Activated CD4-positive, alpha-beta T cell treated with anti-CD3 and anti-CD28 coated beads, Interleukin-2, Interleukin-4, amounts not matched to agents 100 ng/mL and 50 ng/mL, durations not matched to agents 16 hours and 8 hours (primary cell): ENCODE measurements at places on chromosomes 2 and 18.

DNA sequence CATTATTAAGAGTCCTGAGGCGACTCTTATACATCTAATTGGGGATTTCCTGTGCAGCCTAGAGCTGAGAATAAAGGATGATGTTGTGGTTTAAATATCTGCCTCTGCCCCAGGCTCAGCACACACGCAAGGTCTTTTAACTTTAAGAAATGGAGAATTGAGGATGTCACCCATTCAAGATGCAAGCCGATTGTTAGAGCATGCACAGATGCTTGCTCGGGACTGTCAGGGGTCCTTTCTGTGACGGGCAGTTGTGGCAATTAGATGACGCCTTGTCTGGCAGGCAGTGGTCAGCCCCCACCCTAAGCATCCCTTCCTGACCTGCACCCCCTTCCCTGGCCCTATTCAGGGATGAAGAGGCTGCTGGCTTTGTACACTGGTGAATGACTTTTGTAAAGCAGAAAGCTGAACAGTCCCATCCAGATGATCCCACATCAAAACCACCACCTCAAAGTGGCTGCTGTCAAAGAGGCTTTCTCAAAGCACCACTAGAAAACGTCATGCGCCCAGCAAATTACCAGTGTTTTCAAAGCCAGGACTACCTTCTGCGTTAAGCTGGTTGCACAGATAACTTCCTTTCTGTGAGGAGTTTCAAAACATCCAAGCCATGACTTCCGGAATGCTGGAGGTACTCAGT is 23.7 kb downstream of the FAM178B start:
- DNase-seq, result peak; percentile 68

GRCh38 chr18:56286775-56287325 is 351.5 kb downstream of the TXNL1 start:
- no peak for DNase-seq

GRCh38 chr2:239355724-239356123 is 45.1 kb downstream of the HDAC4 start:
- no peak for DNase-seq

- DNase-seq, result no peak
Measured at GRCh38 chr18:62372156-62372555, 47.0 kb downstream of the TNFRSF11A start.

DNA sequence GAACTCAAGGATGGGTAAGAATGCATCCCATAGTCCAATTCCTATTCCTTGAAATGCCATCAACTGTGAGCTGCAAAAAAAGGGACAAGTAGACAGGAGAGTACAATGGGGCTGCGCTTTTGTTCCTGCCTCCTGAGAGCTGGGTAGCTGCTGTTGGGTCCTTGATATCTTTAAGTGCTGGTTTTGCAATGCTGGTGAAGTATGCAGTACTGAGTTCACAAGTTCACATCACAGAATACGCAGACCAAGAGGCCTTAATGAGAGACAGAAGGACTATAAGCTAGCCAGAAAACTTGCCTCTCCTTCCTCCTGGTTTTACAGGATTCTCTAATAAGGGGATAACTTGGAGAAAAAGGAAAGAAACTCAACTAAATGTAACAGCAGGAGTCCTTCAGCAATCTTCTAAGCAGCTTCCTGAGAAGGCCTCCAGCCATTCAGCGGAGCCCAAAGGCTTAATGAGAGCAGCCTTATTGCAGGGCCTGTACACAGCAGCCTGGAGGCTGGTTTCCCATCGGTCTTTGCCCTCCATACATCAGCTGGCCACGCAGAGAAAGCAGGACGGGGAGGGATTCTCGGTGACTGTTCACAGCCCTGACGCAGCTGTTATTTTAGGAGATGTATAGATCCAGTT is 293.1 kb downstream of the CDCA7 start:
- no peak for DNase-seq

GRCh38 chr2:26723991-26724750 is 31.6 kb downstream of the KCNK3 start:
- DNase-seq, result no peak

GRCh38 chr2:23385748-23386338 is 864 bp downstream of the KLHL29 start:
- no peak for DNase-seq

DNA sequence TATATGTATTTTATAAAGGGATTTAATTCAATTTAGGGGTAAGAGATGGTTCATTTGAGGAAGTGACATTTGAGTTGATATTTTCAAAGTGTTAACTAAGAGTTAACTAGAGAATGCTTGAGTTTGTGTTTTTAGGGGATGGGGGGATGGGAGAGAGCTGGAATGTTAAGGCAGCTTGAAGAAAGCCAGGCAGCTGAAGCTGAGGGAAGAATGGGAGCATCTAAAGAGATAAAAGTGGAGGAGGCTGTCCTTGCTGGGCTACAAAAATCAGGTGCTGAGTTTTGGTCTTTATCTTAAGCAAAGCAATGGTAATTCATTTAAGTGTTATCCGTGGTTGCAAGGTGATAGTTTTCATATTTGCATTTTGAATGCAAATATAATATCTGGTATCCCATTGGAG is 9.2 kb downstream of the CHST9 start:
- no peak for DNase-seq

DNA sequence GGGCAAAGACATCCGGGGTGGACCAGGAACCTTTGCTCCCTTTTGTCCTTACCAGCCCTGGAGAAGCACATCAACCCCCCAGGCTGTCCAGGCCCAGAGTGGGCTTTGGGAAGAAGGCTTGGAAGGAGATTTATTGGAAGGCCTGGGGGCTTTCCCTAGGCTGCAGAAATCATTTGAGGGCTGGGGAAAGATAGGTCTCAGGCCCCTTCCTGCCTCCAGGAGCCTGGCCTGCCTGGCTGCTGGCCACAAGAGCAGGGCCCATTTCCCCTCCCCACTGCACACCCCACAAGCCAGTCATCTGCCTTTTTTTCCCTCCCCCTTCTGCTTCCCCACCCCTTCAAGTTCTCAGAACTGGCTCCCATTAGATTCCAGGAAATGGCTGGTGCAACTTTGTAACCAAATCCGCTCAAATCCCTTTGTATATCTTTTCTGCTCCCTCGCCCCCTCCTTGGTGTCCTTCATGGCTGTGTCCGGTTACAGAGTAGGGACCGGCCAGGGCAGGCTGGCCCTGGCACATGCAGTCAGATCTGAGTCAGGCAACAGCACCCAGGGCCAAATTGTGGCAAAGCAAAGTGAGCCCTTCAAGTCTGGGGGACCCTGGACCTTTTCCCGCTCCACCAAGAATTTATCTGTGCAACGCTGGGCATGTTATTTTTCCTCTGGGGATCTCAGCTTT is 20.8 kb upstream of the TNP1 start:
- DNase-seq, result peak; percentile 27

DNA sequence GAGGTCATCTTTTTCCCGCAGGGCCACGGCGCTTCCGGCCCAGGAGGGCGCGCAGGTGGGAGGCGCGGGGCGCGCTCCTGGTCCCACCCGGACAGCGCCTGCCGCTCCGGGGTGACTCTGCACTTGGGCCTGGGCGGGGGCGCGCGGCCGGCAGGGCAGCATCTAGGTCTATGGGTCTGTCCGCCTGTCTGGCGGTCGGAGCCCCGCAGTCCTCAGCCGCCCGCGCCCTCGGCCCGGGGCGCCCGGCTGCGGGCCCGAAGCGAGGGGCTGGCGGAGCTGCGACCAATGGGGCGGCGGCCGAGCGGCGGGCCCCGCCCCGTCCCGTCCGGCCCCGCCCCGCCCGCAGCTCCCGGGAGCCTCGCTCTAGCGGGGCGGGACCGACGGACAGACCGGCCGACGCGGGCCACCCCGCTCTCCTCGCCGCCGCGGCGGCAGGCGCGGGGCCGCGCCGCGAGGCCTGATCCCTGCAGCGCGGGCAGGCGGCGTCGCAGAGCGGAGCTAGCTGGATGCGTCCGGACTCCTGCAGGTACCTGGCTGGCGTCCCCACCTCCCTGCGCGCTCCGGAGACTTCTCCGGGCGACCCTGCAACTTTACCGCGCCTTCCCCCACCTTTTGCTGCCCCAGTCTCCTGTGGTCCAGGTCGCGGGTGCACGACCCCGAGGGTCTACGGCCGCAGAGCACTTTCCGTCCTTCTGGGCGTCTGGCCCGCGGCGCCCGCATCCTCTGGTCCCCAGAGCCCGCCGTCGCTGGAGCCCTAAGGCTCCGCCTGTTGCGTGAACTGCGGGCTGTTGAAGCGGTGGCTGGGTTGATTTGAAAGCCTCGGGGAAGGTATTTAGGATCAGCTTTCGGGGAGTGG is at the start of gene KCNS3:
Gene KCNS3 (plus strand): TSS at position 387 of the 856 bp plus-strand sequence. CDS start 52,342 bp downstream, outside the sequence.
- no peak for DNase-seq

DNA sequence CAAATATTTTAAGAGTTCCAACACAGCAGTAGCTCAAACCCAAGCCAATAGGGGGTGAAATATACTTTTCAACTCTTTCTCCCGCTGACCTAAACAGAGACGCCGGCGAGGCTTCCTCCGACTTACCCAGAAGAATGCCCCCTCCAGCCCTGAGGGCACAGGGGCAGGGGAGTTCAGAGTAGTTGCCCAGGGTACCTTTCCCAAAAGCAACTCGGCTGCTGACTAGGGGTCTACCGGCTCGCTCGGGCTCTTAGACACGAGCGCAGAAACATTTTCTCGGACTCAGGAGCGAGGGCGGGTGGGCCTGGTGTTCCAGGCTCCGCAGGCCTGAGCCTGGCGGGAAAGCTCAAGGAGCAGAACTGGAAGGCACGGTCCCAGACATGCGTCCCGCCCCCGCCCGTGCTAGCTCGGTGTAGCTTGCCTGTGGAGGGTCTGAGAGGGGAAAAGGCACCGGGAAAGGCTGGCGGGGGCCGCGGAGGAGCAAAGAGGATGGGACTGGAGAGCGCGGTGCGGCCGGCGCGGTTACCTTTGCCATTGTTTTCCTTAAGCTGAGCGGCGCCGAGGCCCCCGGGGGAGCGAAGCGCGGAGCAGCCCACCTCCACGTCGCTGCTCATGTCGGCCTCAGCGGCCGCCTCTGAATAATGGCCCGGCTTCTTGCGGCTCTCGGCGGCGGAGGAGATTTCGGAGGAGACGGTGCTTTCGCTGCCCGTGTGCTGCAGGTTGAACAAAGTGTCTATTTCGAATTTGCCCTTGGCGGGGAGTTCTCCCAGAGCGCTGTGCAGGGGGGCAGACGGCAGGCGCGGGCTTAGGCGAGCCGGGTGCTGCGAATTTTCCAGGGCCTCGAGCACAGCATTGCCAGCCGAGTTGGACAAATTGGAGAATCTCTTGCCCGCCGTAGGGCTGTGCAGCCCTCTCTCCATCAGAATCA is 674 bp downstream of the EVX2 start:
- DNase-seq, result no peak

DNA sequence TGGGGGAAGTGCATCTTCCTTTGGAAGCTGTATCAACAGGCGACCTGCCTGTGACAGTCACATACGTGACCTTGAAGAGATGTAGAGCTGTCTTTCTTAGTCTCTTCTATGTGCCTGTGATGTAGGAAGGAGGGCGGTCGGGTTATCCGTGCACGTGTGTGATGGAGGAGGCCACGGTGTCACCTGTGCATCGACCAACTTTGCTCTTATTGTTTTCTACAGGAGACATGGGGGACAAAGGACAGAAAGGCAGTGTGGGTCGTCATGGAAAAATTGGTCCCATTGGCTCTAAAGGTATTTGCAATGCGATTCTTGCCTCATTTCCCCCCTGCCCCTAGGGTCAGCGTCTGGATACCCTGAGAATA is 20.7 kb upstream of the ALLC start:
- no peak for DNase-seq

- DNase-seq, result no peak
Measured at GRCh38 chr2:223082706-223083105, 30.7 kb downstream of the KCNE4 start.

GRCh38 chr2:41496908-41497307 is 550.9 kb upstream of the PKDCC start:
- peak; percentile 5 for DNase-seq

DNA sequence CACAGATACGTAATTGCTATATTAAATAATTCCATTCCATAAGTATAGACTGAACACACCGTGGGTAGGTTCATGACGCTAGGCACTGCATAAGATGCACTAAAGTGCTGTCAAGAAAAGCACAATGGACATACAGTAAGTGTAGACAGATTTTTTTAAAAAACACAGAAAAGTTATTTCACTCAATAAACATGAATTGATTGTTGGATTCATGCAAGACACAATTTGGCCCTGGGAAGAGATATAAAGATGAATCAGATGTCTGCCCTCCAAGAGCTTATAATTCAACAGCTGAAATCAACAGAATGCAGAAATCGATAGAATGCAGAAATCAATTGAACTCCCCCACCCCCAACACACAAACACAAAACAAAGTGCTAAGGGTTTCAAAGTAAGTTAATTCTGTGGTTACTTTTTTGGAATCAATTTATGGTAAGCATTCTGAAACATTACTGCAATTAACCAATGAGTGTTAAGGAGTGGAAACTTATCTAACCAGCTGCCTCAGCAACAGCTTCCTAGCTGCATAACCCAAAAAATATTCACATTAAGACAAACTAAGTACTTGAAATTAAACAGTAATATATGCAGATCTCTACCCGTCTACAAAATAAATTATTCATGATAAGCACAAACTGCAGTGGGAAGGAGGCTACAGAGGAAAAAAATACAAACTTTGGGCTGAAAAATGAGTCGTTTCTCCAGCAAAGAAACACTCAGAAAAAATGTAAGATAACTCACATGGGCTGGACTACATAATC is 1.6 kb downstream of the NBAS start:
- DNase-seq, result no peak

GRCh38 chr2:6955511-6956136 is 38.4 kb downstream of the RNF144A start:
- DNase-seq, result no peak

- no peak for DNase-seq
Measured at GRCh38 chr2:238295144-238296112, 7.0 kb upstream of the PER2 start.

- no peak for DNase-seq
Measured at GRCh38 chr2:240293557-240294461, 141.7 kb upstream of the GPC1 start.

GRCh38 chr2:105081006-105081601 is 43.2 kb downstream of the MRPS9 start:
- no peak for DNase-seq

- no peak for DNase-seq
Measured at GRCh38 chr18:79507546-79508480, 112.1 kb downstream of the NFATC1 start.

DNA sequence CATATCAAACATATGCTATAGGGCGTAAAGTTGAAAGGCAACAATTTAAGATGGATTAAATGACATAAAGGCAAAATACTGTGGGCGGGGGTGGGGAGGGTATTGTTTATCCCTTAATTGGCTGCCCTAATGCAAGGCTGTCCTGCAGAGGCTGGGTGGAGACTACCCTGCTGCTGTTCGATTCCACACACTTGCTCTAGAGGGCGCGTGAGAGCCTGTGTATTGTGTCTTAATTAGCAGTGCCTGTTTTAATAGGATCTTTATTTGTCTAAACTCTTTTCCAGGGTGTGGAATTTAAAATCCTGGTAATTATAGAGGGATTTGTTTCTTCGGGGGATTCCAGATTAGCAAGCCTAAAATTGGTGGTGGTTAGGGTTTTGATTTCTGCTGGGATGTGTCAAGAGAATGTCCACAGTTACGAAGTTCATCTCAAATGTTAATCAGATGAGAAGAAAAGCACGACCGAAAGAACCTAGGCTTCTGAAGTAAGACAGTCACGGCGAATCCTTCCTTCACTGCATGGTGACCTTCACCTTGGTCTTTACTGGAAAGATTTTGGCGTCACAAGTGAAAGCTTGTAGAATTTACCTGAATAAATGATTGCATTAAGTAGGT is 103.5 kb upstream of the MAP3K20 start:
- peak; percentile 56 for DNase-seq

GRCh38 chr2:227407591-227408151 is 19.9 kb upstream of the SCYGR1 start:
- DNase-seq, result no peak

GRCh38 chr2:121442889-121443288 is 87.8 kb upstream of the RNU4ATAC start:
- no peak for DNase-seq

GRCh38 chr2:97935719-97936161 is 60.0 kb downstream of the TMEM131 start:
- DNase-seq, result no peak
